Tibial nerve (tissue), 4 donors: ENCODE measurements at places on chromosomes 3 and 15. TPM values are rescaled to one million over a fixed set of nuclear protein-coding genes. Genes with fewer than 3 reads are reported as not detected.

GRCh38 chr3:158819282-158819681 is 17.4 kb downstream of the MFSD1 start:
- no peak for DNase-seq

GRCh38 chr15:56693761-56694160 is 39.5 kb downstream of the ZNF280D start:
- DNase-seq: no peak

- no peak for DNase-seq
These were observed 211.4 kb downstream of the NR1D2 start for GRCh38 chr3:24156466-24156865.

DNA sequence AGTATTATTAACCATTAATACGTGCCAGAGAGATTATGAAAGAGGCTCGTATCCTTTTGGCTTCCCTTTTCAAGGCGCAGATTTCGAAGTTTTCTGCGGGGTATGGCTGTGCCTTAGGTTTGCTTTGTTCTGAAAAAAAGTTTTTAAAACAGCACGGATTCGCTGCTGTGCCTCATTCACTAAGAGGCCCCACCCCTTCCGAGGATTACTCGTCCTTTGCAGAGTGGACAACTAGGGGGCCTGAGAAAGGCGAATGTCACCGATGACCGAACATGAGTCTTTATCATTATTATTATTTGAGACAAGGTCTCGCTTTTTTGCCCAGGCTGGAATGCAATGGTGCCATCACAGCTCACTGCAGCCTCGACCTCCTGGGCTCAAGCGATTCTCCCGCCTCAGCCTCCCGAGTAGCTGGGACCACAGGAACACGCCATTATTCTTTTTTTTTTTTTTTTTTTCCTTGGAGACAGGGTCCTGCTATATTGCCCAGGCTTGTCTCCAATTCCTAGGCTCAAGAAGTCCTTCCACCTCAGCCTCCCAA is 684 bp upstream of the RPS27L start:
- DNase-seq: peak; percentile 65

DNA sequence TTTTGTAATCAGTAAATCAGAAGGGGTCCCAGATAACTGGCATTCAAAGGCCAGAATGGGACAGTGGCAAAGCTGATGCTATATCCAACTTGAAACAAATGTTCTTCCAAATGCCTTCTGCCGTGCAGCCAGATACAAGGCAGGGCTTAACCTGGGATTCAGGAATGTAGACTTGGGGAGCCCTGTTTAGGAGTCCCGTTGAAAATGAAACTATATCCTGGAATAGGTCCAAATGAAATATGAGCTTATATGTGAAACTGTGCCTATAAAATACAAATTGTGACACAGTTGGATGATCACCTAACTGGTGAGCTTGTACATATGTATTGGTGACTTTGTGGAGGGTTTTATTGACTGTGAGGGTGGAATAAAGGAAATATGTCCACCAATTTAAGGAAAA is 28.7 kb downstream of the FRMD4B start:
- no peak for DNase-seq

DNA sequence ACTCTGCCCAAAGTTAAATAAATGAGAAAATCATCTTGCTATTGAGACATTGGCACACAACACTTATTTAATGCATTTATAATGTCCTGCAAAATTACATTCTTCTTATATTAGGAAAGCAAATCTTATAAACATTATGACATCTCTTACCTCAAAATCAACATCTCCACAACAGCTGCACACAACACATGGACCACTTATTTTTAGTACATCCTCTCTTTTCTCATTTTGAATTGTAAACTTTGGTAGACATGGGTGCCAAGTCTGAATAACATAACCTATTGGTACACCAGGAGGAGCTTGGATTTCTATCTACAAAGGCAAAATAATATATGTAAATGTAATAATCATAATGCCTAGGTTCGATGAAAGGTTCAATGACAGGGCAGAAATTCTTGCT is 23.0 kb downstream of the PLSCR1 start:
- no peak for DNase-seq

DNA sequence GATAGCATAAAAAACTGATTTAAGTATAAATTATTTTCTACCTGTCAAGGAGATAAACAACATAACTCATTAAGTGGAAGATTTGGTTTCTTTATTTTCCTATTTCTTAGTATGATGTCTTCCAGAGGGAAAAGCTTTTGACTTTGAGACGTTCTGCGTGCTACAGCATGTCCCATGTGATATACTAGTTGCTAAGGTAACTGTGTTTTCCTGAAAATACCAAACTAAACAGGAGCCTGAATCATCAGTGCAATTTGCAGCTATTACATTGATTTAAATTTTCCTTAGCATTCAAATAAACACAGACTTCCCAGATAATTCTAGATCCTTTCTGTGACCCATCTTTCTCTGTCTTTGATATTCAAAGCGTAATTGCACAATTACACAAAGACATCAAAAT is 117.7 kb upstream of the P2RY1 start:
- no peak for DNase-seq

DNA sequence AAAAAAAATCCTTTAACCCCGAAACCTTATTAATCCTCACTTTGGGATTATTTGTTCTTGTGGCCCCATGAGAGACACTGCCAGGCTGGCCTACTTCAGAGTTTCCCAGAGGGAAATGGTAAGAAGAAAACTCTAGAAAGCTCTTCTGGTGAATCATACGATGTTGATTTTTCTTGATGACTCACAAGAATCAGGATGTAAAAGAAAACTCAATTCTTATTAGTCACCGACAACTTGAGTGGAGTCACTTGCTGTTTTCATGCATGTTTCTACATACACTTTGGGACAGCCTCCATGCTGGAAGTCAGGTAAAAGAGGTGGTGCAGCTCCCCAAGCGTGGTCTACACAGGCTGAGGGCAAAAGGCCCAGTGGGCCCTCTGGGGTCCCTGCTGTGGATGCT is 42.8 kb downstream of the MYO5C start:
- no peak for DNase-seq

HRG gene
- not detected for total RNA-seq

CDHR4 gene
- 1.4 TPM for total RNA-seq
